ENCODE measurements at places on chromosomes 11 and 22.

DNA sequence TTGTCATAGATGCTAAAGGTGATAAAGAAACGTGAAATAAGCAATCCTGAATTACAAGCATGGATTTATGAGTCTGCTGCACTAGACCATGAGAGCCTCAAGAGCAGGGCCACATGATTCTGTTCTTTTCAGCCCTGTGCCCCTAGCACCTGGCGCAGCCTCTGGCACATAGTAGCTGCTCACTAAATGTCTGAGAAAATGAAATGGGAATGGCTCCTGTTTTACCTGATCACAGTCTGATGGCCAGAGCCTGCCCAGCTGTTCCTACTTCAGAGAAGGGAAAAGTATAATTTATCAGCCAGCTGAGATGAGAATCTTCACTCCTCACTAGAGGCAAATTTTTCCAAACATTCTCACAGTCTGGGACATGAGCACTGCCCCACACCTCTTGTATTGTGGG is 10.7 kb upstream of the PKNOX2 start:
- no peak for DNase-seq

GRCh38 chr22:35852076-35852475 is 134.4 kb downstream of the APOL5 start:
- no peak for DNase-seq

GRCh38 chr11:100575860-100576717 is 111.0 kb upstream of the ARHGAP42 start:
- DNase-seq = peak; percentile 9

DNA sequence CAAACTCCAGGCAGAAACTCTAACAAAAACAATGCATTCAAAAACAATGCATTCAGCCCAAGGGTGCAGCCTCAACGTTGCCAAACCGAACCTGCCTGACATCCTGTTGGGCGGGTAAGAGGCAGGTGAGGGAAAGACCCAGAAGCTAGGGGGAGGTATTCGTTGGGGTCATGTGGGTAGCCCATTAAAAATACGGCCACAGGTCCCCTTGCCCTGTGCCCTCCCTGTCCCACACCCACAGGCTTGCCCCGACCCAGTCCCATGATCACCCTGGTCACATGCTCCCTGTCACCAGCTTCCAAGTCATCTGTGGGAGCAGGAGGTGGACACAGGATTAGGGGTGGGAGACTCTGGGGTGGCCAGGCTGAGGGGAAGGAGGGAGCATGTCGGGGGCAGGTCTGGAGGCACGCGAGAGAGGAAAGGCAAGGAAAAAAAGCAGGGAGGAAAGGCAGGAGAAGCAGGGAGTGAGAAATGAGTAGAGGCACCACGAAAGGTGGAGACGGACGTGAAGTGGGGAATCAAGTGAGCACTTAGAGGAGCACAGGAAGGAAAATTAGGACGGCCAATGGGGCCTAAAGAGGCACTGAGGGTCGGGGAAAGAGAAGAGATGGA is 683 bp downstream of the PLA2G6 start:
- DNase-seq = peak; percentile 63

GRCh38 chr22:42768385-42769035 is 47.8 kb upstream of the A4GALT start:
- no peak for DNase-seq

GRCh38 chr22:49106842-49107152 is 720.9 kb downstream of the BRD1 start:
- no peak for DNase-seq

DNA sequence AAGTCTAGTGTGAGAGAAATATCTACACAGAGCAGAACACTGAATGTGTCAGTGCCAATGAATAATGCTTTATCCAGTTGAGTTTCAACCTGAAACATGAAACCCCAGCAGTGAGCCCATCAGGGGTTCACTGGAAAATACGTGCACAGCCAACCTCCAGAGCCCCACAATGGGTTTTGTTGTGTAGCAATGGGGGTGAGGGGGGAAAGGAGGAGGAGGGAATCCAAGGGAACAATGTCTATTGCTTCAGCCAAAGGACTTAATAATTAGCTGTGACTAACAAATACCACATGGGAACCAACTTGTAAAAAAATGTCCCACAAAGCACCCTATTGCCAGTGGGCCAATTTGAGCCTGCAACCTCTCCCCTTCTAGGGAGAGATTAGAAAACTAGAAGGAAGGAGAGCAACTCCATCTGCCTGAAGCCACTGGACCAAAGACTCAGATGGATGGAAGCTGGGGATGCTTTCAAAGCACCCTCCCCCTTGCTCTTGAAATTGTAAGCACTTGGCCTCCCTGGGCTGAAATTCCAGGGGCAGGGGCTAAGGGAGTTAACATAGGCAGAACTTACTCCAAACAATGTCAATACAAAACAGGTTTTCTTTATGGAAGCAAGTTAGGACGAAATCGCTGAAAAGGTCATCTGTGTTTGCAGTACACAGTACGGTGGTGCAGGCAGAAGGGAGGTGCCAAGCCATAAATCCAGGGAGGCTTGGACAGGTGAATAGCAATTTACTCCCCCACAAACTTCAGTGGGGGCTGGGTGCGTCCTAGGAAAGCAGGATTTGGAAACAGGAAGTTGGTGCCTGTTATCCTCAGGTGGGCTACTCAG is 99.8 kb downstream of the ARL14EP start:
- no peak for DNase-seq

- DNase-seq = no peak
Observed at GRCh38 chr11:10584071-10584501, 15.6 kb upstream of the LYVE1 start.

GRCh38 chr22:37300551-37301017 is 18.3 kb downstream of the CYTH4 start:
- no peak for DNase-seq

DNA sequence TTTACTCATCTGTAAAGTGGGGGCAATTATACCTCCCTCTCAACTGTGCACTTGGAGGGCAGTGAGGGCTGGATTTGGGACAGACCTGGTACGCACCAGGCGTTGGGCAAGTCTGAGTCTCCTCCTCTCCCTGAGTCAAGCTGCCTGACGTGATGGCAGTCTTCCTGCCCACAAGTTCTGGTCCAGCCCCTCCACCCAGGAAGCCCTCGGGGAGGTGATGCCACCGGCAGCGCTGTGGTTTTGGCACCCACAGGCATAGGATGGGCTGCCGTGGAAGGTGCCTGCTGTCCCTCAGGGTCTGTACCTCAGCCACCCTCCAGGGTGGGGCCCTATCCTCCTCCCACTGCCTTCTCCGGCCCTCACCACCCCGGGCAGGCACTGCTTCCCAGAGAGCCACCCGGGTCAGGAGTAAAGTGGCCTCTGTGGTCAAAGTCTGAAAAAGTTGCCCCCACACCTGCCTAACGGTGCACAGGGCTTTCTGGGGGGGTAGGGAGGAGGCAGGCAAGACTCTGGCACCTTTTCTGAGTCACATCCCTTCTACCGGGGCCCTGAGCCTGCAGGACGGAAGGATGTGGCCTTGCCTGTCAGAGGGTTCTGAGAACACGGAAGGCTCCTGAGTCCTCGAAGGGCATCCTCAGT is 6.5 kb upstream of the APOBEC3H start:
- DNase-seq = no peak

DNA sequence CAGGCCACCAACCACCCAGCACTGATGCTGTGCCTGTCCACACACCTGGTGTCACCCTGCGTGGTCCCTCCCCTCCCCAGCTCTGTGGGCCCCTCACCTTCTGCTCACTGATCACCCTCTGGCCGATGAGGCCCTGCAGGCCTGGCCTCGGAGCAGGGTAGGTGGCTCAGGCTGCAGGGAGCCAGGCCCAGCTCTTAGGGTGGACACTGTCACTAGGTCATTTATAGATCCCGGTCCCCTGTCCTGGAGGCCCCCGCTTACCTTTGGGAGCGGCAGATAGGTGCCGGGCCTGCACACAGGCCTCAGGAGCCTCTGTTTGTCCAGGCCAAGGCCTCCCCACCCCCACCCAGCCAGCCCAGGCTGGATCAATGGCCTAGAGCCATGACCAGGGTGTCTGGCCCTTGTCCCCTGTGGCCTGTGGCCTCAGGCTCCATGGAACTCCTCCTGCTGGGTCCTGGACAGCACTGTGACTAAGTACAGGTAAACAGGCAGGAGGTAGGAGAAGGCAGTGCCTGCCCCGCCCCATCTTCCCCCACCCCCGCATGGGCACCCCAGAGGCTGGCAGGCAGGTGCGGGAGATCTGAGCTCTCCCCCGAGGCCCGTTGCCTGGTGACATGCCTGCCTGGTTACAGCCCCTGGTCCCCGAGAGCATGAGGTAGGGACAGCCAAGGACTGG is at the start of gene TMPRSS6:
Gene TMPRSS6 (minus strand): TSS at position 472 of the 676 bp plus-strand sequence. CDS start 6,296 bp downstream, outside the sequence.
- DNase-seq = no peak

DNA sequence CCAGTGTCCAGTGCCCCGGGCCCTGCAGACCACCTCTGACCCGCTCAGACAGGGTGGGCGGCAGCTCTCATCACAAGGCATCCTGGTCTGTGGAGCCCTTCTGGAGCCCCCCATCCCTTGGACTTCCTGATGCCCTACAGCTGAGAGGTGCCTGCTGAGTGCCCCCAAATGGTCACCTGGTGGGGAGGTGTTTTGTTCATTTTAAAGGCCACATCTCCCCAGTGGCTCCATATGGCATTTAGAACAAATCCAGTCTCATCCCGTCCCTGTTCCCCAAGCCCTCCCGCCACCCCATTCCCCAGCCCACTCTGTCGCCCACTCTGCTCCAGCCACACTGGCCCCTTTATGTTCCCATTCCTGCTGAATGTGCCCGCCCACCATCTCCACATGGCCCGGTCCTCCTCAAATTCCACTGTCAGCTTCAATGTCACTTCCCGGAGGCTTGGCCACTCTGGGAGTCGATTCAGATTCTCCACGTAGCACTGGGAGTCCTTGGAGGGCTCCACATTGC is 32.8 kb downstream of the OSBPL5 start:
- DNase-seq = no peak

DNA sequence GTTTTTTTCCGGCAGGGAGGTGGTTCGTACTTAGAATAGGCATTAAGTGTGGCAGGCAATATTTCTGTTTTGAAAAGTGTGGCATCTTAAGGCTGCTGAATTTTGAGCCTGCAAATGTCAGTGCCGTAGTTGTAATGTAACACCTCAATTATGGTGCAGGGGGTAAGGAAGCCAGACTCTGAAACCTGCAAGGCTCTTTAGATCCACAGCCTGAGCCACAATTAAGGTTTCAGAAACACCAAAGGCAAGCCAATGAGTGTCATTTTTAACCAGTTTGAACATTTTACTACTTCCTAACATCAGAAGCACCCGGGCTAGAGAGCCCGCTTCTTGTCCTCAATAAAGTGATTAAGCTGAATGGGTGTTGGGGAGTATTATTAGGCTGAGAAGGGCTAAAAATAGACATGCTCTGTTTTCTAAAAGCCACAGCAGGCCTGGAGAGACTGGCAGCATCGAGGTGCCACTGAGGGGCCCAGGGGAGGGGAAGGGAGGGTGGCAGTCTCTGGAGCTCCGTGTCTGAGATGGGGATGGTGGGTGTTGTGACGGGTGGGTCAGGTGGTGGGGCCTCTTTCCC is 113.4 kb downstream of the ZBTB16 start:
- no peak for DNase-seq

GRCh38 chr11:33536178-33536577 is 164.4 kb downstream of the C11orf91 start:
- DNase-seq = peak; percentile 8

- DNase-seq = no peak
Observed at GRCh38 chr11:132639403-132639802, 892.9 kb downstream of the OPCML start.

DNA sequence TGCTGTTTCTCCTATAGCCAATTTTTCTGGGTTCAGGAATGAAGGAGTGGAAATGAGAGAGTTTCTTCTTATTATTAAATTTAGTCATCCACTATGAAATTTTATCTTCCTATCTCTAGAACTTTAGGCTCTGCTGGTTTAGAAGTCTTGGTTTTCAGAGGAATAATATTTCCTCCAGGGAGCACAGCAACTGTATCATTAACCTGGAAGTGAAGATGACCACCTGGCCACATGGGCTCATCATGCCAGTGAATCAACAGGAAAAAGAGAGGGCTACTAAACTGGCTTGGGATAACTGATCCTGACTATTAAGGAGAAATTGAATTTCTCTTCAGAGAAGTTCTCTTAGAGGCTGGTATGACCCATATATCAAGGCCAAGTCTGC is 44.4 kb downstream of the ADM start:
- DNase-seq = no peak

GRCh38 chr22:27404441-27404840 is 397.1 kb downstream of the MN1 start:
- no peak for DNase-seq

GRCh38 chr11:81993755-81994154 is 739.9 kb downstream of the FAM181B start:
- no peak for DNase-seq

- no peak for DNase-seq
Observed at GRCh38 chr11:44755556-44756523, 29.1 kb downstream of the TSPAN18 start.

DNA sequence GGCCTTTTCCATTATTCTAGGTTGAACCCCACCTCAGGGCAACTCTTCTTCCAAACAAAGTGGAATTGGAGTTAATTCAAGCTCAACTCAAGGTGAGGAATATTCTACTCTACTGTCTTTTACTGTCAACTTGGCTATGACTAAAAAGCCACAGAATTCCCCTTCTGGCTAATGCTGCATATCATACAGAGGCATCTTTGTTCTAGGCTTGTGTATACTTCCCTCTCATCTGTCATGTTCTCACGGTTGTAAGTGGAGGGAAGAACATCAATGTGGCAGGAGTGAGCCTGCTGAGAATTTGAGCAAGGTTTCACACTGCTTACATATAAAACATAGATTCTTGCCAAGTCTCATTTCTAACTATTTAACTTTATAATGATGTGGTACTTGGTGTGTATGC is 921.4 kb upstream of the CNTN5 start:
- DNase-seq = no peak

DNA sequence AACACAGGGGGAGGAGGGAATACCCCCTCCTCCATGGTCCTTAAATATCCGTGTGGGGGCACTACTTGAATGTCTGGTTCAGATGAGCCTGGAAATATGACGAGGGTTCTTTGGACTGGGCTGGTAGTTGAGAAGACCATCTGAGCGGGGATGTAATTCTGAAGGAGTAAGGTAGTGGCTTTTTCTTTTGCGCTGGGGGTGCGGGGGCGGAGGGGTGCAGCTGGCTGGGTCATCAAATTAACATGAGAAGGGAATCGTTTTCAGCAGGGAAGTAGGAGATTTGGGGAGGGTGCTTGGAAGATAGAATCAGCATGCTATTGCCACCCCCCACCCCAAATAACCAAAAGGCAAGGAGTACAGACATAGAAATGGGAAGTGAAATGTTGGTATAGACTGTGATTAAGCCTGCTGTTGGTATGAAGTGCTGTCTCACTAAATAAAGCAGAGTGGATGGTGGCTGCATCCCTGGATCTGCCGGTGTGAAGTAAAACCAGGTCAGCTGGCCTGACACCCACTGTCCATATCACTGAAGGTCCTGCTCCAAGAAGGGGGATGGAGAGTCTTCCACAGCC is 121.9 kb upstream of the HSD17B12 start:
- no peak for DNase-seq

GRCh38 chr22:20465759-20466077 is 28.1 kb upstream of the SCARF2 start:
- no peak for DNase-seq

- no peak for DNase-seq
Observed at GRCh38 chr11:57368845-57369232, 12.1 kb downstream of the PRG3 start.

GRCh38 chr22:46374663-46375474 is 39.4 kb downstream of the TRMU start:
- no peak for DNase-seq

- DNase-seq = peak; percentile 16
Observed at GRCh38 chr11:123640677-123641494, 13.5 kb downstream of the SCN3B start.

- DNase-seq = peak; percentile 48
Observed at GRCh38 chr11:19345848-19346681, 105.3 kb upstream of the E2F8 start.

GRCh38 chr22:43351966-43352345 is 8.8 kb upstream of the SCUBE1 start:
- DNase-seq = no peak

- DNase-seq = no peak
Observed at GRCh38 chr11:10287766-10288715, 6.0 kb downstream of the SBF2 start.

Measured in C1 segment of cervical spinal cord (tissue), 14 donors.